Colonic mucosa (tissue), 4 donors: ENCODE measurements at places on chromosomes 1 and 21. TPM values are rescaled to one million over a fixed set of nuclear protein-coding genes. Genes with fewer than 3 reads are reported as not detected.

CCDC181 gene
- not detected for total RNA-seq

SGIP1 gene
- total RNA-seq, result 1.2 TPM

STYXL2 gene
- total RNA-seq, result not detected

DNA sequence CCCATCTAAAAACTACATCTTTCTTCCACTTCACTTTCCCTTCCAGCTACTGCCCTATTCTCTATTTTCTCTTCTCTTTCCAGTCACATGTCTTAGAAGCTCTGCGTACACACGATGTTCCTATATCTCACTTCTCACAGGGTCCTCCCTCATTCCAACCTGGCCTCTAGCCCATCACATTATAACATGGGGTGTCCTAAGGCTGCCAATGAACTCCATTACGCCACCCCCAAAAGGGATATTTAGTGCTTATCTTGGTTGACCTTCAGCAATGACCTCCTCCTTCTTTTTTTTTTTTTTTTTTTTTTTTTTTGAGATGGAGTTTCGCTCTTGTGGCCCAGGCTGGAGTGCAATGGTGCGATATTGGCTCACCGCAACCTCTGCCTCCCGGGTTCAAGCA, 38.2 kb upstream of the FAM89A start:
- DNase-seq, result no peak

GRCh38 chr1:38889589-38889988, 8.2 kb upstream of the GJA9 start:
- no peak for DNase-seq

GRCh38 chr1:112375701-112376100, 20.3 kb upstream of the CTTNBP2NL start:
- DNase-seq, result no peak

DNA sequence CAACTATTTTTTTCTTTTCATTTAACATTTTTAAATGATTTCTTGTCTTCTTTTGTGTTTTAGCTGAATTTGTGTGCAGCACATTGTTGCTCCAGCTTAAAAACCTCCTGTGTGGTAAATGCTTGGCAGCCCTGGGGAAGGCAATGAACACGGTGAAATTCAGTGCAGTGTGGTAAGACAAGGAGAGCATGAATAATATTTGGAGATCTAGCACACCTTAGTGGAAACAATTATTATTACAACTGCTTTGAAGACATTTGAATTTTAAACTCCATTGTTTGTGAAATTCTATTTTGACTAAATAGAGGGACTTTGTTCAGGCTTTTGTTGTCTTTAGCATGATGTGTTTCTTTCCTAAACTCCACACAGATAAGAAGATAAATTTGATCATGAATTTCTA, 242.6 kb upstream of the CXADR start:
- no peak for DNase-seq

LEPR gene
- 3.7 TPM for total RNA-seq

GRCh38 chr1:94608142-94608851, 66.7 kb upstream of the F3 start:
- peak; percentile 71 for DNase-seq

NBPF4 gene
- total RNA-seq, result 0.37 TPM

GRCh38 chr1:236795757-236796667, 920 bp downstream of the MTR start:
- peak; percentile 55 for DNase-seq

GRCh38 chr1:21868482-21868881, 56.4 kb downstream of the LDLRAD2 start:
- DNase-seq, result no peak

DNA sequence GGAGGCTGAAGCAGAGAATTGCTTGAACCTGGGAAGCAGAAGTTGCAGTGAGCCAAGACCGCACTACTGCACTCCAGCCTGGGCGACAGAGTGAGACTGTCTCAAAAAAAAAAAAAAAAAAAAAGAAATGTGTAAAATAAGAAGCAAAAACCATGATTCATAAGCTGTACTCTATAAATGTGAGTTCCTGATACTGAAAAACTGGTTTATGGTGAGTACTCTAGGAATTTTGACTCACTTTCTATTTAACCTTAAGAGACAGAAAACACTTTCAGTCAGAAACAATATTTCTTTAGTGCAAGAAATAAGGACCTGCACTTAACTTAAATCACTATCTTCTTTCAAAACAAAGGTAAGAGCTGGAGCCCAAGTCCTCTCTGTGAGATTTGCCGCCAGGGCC, 19.9 kb upstream of the POU2F1 start:
- DNase-seq, result no peak

DNA sequence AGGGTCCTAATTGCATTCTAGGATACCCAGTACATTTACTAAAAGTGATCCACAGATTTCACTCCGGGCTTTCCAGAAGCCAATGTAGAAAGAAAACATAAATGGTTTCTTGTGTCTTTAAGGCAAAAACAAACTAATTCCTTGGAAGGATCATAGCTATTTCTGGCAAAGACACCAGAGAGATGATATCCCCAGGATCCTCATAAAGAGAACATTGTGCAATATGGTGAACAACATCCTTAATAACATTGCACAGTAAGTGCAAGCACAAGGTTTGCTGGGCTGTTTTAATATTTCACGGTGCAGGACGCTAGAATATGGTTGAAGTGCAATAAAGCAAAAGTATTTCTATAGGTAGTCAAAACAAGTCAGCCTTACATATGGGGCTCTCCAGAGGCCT, 83.0 kb downstream of the NTPCR start:
- DNase-seq, result no peak

- no peak for DNase-seq
Observed at GRCh38 chr1:92972409-92973129, 11.3 kb upstream of the DIPK1A start.

COQ8A gene
- total RNA-seq, result 56.3 TPM

DNA sequence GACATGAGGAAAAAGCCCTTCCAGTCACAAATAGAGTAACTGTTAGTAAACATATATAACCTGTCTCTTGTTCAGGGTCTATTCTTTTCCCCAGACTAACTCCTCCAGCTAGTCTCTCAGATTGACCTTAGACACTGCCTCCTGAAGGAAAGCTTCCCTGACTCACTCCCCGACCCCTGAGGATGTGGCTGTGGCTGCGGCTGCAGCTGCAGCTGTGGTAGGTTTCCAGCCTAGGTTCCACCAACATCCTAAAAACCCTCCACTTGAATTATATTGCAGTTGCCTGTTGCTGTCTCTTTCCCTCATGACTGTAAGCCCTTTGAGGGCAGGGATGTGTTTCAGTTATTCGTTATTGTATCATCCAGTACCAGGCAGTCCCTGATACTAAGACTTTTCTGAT, 132.9 kb upstream of the C1orf21 start:
- DNase-seq, result no peak

THEM5 gene
- not detected for total RNA-seq

DNA sequence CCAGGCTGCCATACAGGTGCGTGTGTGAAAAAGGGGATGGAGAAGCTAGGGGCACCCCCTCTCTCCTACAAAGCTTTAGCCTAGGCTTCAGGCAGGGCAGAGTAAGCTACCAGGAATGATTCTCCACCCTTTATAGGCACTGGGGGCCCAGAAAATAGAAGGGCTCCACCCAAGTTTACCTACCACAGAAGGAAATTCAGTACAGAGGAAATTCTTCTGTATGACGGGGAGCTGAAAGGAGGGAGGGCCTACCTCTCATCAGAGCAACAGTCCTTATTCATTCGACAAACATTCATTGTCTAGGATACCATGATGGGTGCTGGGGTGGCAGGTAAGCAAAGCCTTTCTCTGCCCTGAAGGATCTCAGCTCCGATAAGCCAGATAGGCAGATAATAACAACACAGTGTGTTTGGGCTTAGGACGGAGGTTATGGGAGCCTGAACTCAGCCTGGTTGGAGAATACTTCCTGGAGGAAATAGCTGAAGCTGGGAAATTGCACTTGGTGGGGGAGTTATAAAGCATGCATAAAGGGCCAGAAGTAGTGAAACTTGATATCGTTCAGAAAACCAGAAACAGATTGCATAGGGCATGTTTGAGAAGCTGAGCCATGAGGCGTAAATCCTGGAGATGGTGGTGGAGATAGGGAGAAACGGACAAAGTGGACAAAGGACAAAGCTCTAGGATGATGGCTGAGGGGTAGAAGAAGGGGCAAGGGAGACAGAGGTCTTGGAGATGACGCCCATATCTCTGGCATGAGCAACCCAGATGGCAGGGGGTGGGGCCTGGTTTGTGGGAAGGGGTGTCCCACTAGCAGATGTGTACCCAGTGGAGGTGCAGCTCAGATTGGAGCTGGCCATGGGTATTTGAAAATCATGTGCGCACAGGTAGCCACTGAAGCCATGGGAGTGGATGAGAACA, 5.3 kb upstream of the P3R3URF start:
- peak; percentile 64 for DNase-seq
